ENCODE measurements at places on chromosomes 4 and X. TPM values are rescaled to one million over a fixed set of nuclear protein-coding genes. Genes with fewer than 3 reads are reported as not detected.

GRCh38 chrX:110675886-110676285, 119.7 kb downstream of the CHRDL1 start:
- no peak overlapping the region for H3K4me3 ChIP-seq
- peaks cover 16% of the 10 kb centered on the region for H3K27me3 ChIP-seq
- H3K27ac ChIP-seq, result no peak overlapping the region
- no peaks in the 10 kb centered on the region for H3K36me3 ChIP-seq

- peaks cover 63% of the 10 kb centered on the region for H3K27me3 ChIP-seq
- no peak for DNase-seq
- no peak overlapping the region for H3K27ac ChIP-seq
Observed at GRCh38 chrX:137032341-137032694, 1.5 kb downstream of the GPR101 start.

DNA sequence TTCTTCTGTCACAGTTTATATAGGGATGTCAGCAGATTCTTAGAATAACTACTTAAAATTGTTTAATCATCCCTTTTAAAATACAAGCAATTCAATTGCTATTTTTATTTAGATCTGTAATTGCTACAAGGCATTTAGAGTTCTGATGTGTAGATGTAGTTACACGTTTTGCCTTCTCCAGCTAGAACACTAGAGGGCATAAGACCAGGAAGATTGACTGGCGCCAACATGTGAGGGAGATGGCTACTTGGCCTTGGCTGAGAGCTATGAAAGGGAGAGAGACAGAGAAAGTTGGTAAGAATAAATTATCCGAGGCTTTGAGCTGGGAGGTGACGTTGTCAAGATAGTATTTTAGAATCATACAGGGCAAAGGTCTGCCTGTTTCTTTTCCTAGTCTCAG, 563.7 kb upstream of the PRKX start:
- H3K27ac ChIP-seq, result no peak overlapping the region
- no peak for DNase-seq
- no peaks in the 10 kb centered on the region for H3K36me3 ChIP-seq
- no peaks in the 10 kb centered on the region for H3K4me1 ChIP-seq

DNA sequence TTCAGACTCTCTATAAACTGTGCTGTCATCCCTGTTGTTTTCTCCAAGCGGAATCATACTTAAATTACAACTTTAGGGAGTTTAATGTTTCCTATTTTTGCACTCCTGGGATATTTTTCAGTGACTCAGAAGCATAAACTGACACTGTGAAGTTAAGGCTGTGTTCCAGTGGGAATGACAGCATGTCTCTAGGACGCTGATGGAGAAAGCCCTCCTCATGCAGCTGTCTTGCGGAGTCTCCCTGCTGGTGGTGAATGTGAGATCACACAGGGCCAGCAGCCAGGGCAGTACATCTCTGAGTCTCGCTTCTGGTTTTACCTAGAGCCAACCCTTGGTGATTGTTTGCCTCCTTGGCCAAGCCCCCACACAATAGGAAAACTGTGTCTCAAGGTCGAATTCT, 53.3 kb downstream of the NFKB1 start:
- no peak for DNase-seq
- no peak overlapping the region for H3K27ac ChIP-seq
- H3K27me3 ChIP-seq, result no peaks in the 10 kb centered on the region
- peaks cover 46% of the 10 kb centered on the region for H3K4me1 ChIP-seq
- peaks cover 21% of the 10 kb centered on the region for H3K36me3 ChIP-seq

DNA sequence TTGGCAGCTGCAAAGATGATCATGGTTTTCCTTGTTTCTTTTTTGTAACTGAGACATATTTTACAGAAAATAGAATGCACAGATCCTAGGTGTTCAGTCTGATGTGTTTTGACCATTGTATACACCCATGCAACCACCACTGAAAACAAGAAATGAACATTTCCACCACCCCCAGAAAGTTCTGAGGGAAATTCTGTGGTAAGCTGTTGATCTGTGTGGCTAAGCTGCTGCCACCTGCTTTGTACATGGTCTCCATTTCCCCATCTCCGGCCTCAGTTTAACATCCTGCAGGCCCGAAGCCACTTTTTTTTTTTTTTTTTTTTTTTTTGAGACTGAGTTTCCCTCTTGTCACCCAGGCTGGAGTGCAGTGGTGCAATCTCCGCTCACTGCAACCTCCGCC, 65.3 kb downstream of the NYX start:
- H3K27ac ChIP-seq, result no peak overlapping the region
- H3K4me1 ChIP-seq, result peaks cover 33% of the 10 kb centered on the region
- peaks cover 30% of the 10 kb centered on the region for H3K27me3 ChIP-seq
- peak overlapping the region; percentile 52 for H3K4me3 ChIP-seq
- peaks cover 2% of the 10 kb centered on the region for H3K36me3 ChIP-seq
- DNase-seq, result peak; percentile 41

- no peaks in the 10 kb centered on the region for H3K36me3 ChIP-seq
- no peaks in the 10 kb centered on the region for H3K4me1 ChIP-seq
- no peak overlapping the region for H3K4me3 ChIP-seq
- no peak overlapping the region for H3K27ac ChIP-seq
Observed at GRCh38 chr4:182644683-182645050, 272.5 kb downstream of the DCTD start.

GRCh38 chrX:132267392-132267791, 48.1 kb upstream of the RAP2C start:
- peaks cover 53% of the 10 kb centered on the region for H3K27me3 ChIP-seq
- peaks cover 28% of the 10 kb centered on the region for H3K4me1 ChIP-seq
- H3K27ac ChIP-seq, result peak overlapping the region; percentile 25
- no peak for DNase-seq
- H3K4me3 ChIP-seq, result no peak overlapping the region

Gene VCX3A
- total RNA-seq, result not detected

Gene IL13RA1
- total RNA-seq, result 0.36 TPM

Gene MAOA
- 13.2 TPM for total RNA-seq

Gene NOX1
- not detected for total RNA-seq

Gene RPS6KA6
- 1.5 TPM for total RNA-seq

Gene GYG2
- total RNA-seq, result not detected

Gene NSDHL
- total RNA-seq, result 13.9 TPM
